ENCODE measurements at places on chromosomes 6 and 20.

GRCh38 chr6:25026723-25027122, 91.0 kb upstream of the RIPOR2 start:
- peak; percentile 38 for DNase-seq

- DNase-seq, result peak; percentile 62
Observed at GRCh38 chr20:48403167-48403761, 424.5 kb downstream of the PREX1 start.

GRCh38 chr6:130604841-130605399, 222.3 kb upstream of the SMLR1 start:
- no peak for DNase-seq

DNA sequence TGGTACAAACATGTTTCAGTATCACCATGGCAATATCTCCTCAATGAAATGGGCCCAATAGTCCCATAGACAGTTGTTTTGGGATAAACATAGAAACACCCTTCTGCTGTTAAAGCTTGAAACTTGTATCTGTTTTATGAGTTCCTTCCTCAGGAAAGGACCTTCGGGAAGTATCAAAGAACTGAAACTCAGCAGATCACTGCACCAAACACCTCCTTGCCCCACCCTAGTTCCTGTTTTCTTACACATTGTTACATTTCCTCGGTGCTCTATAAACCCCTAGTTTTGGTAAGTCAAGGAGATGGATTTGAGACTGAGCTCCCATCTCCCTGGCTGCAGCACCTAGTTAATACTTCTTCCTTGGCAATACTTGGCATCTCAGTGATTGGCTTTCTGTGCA, 73.8 kb upstream of the ECI2 start:
- no peak for DNase-seq

GRCh38 chr6:30171677-30172471, 8.5 kb downstream of the TRIM15 start:
- no peak for DNase-seq

DNA sequence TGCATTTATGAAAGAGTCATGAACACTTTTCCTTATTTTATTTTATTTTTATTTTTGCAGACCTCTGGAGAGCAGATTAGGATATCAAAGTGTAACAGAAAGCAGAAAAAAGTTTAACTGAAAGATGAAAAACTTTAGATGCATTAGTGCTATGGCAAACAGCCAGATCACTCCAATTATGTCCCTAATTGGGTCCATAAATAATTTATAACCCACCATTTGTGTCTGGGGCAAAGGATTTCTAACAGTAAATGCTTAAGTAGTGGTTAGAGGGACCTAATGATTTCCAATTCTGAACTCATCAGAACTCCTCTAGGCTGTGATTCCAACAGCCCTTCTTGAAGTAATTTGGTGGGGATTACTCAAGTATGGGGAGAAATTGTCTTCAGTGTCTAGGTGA, 93.7 kb upstream of the PROKR2 start:
- DNase-seq, result no peak

- DNase-seq, result no peak
Observed at GRCh38 chr20:37726321-37726720, 32.5 kb downstream of the CTNNBL1 start.

DNA sequence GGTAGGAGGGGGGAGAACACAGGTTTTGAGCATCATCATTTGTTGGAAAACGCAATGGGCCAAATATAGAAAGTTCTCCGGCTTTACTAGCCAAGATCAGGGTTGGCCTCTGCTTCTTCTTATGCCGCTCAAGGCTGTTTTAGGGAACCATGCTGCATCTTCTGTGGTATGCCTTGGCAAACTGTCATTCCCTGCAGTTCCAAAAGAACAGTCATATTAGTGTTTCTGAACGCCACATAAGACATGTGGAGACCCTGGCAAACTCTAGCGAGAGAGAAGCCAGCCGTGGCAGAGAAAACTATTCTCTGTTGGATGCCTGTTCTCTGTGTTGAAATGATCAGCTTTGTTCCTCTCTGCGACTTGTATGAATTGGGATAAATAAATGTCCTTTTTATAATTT, 10.8 kb downstream of the ACTR5 start:
- DNase-seq, result no peak

DNA sequence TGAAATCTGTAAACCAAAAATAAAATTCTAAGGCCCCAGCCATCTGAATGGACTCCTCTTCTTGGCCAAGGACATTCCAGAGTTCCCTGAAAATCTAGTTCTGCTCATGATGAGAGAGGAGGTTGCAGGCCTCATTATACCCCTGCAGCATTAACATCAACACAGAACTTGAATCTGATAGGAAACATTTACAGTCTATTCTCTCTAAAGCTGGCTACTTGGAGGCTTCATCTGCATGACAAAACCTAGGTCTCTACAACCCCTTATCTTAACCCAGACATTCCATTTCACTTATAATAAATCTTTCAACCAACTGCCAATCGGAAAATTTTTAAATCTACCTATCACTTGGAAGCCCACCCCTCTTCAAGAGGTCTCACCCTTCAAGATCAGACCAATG, 15.7 kb downstream of the RTN4IP1 start:
- no peak for DNase-seq

- DNase-seq, result no peak
Observed at GRCh38 chr6:155327326-155328073, 13.2 kb upstream of the TFB1M start.

DNA sequence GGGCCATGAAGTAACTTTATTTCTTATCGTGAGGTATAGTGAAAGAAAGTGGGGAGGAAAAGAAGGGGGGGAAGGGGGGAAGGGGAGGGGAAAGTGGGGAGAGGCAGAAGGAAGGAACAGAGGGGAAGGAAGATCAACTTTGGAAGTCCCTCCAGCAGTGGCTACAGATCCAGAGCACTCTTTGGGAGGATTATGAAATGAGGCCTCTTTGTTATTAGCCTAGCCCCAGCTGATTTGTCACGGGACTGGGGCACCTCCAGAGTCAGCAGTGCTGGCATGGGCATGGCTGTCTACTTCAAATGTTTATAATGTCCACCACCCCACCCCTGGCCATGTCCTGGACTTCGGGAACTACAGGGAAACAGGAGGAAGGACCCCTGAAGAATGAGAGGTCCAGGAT, 7.6 kb downstream of the MOCS1 start:
- no peak for DNase-seq

DNA sequence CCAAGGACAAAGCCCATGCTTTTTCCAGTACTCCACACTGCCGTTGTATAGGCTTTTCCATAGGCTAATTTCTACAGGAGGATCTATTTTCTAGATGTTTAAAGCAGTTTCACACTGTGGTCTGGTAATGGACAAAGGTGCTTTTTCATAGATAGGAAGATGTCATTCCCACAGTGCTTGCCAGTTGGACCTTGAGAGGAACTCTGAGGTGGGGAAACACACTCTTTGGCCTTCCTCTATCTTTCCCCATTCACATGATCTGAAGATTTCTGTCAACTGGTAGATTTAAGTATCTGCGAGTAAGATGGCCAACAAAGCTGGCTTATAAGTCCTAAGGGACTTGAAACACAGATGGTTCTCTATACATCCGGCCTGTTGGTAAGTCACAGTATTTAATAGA, 477.3 kb downstream of the UTRN start:
- DNase-seq, result no peak

DNA sequence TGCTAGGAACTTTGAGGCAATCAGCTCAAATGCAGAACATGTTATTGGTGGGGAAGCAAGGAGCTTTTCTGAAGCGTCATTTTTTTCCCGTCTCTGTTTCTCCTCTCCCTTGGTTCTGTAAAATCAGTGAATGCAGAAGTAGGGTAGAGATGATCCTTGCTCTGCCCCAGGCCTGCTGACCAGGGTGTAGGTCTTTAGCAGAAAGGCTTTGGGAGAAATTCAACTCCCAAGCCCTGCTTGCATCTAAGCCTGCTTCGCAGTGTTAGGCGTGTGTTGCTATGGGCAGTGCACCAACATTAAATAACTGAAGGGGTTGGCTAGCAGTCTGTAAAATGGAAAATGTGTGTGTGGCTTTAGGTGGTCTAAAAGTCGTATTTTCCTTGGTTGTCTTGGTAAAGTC, 45.9 kb downstream of the SASH1 start:
- no peak for DNase-seq

- DNase-seq, result no peak
Observed at GRCh38 chr20:16539280-16540021, 33.8 kb downstream of the KIF16B start.

DNA sequence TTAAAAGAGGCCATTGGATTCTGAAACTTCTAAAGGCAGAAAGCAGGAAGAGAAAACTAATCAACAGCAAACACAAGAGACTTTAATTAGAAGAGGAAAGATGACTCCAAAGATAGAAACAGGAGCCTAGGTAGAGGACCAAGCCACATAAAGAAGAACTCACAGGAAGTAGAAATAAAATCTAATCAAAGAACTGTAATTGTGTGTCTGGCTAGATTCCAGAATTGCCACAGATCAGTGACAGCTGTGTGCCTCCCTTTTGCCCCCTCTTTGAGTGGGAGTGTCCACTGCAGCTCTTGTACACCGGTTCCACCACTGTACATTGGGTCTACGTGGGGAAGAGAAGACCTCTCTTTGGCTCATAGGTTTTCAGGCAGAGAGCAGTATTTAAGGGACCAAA, 22.3 kb upstream of the THEMIS start:
- peak; percentile 10 for DNase-seq

DNA sequence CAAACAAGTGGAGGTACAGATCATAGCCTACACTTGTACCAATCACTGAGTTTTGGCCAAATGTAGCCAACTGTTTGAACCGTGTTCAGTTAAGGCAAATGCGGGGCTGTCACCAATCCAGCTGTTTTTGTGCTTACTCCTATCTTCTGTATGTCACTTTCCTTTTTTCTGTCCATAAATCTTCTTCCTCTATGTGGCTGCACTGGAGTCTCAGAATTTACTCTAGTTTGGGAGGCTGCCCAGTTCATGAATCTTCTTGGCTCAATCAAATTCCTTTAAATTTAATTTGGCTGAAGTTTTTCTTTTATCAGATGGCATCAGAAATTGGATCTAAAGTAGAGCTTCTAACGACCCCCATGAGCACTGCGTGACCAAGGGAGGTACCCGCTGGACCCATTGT, 11.7 kb upstream of the STX7 start:
- no peak for DNase-seq

- DNase-seq, result no peak
Observed at GRCh38 chr20:64237316-64237715, 18.2 kb upstream of the PCMTD2 start.

GRCh38 chr6:159053781-159054398, 9.1 kb upstream of the TAGAP start:
- DNase-seq, result no peak

GRCh38 chr6:149723771-149724417, 6.0 kb upstream of the LATS1 start:
- peak; percentile 11 for DNase-seq

GRCh38 chr6:138105446-138105845, 1.8 kb downstream of the PERP start:
- DNase-seq, result peak; percentile 14

DNA sequence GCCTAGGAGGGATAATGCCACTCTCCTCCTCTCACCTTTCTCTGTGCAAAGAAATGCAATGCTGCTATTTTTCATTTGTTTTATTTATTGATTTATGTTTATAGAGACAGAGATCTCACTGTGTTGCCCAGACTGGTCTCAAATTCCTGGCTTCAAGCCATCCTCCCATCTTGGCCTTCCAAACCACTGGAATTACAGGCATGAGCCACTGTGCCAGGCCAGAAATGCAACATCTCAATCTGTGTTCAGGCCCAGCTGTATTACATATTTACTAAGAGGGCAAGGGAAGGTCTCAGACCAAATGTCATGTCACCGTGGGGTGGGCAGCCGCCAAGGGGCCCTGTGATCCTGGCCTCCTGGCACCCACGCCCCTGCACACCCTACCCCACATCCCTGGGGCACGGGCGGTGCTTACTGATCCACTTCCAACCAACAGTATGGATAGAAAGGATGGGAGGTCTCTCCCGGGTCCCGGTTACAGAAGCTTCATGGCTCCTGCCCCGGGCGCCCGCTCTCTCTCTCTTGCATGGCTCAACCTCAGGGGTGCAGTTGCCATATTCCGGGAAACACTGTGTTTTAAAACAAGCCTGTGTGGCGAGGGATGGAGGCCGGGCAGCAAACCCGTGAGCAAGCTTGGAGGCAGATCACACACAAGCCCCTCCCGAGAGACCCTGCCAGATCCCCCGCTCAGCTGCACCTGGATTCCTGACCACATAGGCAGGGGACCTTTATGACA, 111.8 kb downstream of the AGPAT4 start:
- DNase-seq, result no peak

DNA sequence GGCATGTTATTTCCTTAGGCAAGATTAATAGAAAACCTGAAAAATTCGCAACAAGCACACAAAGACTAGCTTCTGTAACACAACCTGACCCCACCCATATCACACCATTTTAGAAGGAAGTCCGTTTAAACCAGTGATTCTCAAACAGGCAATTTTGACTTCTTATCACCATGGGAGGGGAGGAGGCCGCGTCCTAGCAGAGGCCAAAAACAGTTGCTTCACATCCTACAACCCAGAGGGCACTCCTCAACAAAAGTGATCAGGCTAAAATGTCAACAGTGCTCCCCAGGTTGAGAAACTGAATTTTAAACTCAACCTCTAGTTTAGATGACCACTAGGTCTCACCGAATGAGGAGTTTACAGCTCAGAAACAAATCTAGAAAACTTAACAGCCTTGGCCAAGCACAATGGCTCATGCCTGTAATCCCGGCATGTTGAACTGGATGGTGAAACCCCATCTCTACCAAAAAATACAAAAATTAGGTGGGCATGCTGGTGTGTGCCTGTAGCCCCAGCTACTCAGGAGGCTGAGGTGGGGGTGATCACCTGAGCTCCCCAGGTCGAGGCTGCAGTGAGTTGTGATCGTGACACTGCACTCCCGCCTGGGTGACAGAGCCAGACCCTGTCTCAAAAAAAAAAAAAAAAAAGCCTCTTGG, 3.4 kb downstream of the SNX5 start:
- no peak for DNase-seq

GRCh38 chr6:79031821-79032590, 46.0 kb downstream of the PHIP start:
- DNase-seq, result no peak

DNA sequence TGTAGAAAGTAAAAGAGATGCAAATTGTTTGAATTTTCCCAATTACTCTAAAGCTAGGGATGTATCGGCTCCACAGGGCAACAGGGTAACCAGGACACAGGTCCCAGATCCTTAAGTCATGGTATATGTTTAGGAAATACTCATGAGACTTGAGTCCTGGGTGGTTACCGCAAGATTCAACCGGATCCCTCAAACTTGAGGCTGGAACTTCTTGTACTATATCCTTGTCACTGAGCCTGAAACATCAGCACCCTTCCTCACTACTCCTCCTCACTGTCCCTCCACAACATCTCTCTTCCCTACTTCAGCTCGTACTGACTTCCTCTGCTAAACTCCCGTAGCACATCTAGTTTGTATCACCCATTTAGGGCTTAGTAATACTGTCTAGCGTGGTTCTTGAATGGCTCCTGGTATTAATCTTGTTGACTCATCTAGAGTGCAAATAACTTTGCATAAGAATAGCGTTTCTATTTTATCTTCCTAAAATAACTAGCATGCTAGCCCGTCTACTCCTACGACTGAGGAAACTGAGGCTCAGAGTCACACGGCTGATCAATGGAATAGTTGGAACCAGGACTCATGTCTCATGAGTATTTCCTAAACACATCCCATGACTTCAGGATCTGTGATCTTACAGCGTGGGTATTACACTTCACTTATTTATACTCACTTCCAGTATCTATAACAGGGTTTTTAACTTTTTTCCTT, 72.1 kb downstream of the FILIP1 start:
- DNase-seq, result no peak
